Choroid plexus epithelial cell (primary cell): ENCODE measurements at places on chromosomes 3 and 15.

DNA sequence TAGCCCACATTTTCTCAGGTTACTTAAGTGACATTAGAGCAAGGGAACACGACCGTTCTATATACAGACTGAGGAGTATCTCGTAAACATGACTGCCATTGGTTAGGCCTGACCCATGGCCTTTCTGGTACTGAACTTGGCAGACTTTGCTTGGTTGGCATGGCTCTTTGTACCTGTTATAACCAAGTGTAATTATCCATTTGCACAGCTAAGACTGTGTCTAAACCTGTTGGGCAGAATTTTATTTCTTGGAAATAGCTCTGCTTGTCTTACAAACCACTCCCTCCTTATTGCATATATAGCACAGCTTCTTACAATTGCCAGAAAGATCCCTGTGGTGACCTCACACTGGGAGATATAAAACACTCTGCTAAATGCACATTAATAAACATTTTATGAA lies 106.9 kb downstream of the P2RY1 start:
- DNase-seq: no peak

GRCh38 chr3:127750226-127751031 lies 71.9 kb downstream of the MGLL start:
- peak; percentile 77 for DNase-seq

DNA sequence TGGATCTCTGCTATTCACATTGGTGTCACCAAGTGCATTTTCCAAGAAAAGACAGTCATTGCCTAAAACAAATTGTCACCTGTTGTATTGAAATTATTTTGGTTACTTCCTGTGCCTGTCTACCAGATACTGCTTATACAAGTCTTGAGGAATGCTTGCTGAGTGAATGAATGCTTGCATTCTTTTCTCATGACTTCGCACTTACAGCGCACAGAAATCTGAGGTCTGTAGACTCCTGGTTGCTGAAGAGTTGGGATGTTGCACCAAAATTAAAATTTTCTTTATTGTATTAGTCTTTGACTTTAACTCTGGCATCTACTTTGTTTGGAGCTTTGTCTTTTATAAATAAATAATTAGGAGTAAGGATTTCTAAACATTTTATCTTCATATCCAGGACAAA lies 28.4 kb downstream of the SH3GL3 start:
- peak; percentile 46 for DNase-seq

- DNase-seq: no peak
Observed at GRCh38 chr15:86044981-86045380, 34.7 kb upstream of the AGBL1 start.

DNA sequence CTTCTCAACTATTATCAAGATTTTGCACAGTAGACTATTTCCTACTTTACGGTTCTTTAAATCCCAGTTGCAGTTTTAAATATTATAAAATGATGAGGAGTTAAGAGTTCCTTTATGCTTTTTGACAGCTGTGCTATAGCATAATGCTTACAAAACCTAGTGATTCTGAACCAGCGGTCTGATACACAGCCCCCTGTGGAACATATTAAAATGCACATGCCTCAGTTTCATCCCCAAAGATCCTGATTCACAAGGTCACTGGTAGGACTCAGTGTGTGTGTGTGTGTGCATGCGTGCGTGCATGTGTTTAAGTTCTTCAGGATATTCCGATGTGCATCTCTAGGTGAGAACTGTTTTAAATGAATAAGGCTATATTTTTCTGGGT lies 330.1 kb upstream of the TPM1 start:
- DNase-seq: no peak

DNA sequence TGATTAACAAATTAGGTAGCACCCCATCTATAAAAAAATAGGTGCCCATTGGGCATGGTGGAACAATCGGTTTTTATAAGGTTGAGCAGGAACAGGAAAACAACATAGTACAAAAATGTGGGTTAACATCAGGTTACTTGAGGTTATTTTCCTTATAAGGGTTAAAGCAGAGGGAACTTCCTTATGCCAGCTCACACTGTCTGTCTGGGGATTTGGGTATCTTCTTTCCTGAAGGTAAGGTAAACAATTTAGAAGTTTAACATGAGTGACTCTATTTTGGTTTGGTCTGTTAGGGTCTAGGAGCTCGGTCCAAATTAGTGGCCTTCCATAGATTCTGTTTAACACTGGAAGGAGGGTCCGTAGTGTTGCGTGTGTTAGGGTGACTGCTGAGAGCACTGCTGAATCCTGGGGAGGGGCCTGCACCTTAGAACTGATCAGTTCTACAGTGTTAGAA lies 14.7 kb downstream of the CHD2 start:
- no peak for DNase-seq

DNA sequence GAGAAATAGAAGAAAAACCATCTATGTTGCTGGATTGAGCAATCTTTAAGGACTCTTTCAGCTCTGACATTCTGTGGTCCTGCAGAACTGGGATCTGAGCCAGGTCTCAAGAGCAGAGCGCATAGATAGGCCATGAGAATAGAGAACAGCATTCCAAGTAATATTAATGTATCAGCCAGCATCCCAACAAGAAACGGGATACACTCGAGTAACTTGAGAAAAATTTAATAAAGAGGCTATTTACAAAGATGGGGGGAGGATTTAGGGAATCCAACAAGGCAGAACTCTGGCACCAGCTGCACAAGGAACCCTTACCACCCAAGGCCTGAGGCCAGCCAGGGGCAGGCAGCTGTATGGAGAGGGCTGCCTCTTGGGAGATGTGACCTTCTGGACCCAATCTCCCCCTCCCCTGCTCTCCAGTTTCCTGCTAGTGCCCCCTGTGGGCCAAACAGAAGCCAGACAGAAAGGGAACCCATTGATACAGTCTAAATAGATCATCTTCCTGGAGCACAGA lies 8.2 kb downstream of the TMOD2 start:
- DNase-seq: peak; percentile 97

GRCh38 chr15:69662645-69663000 lies 210.0 kb downstream of the RPLP1 start:
- no peak for DNase-seq

GRCh38 chr3:168053115-168053514 lies 42.6 kb downstream of the GOLIM4 start:
- DNase-seq: no peak

GRCh38 chr3:187736418-187736871 lies 8.8 kb downstream of the BCL6 start:
- DNase-seq: peak; percentile 69

GRCh38 chr15:61018083-61018482 lies 211.0 kb downstream of the RORA start:
- no peak for DNase-seq

DNA sequence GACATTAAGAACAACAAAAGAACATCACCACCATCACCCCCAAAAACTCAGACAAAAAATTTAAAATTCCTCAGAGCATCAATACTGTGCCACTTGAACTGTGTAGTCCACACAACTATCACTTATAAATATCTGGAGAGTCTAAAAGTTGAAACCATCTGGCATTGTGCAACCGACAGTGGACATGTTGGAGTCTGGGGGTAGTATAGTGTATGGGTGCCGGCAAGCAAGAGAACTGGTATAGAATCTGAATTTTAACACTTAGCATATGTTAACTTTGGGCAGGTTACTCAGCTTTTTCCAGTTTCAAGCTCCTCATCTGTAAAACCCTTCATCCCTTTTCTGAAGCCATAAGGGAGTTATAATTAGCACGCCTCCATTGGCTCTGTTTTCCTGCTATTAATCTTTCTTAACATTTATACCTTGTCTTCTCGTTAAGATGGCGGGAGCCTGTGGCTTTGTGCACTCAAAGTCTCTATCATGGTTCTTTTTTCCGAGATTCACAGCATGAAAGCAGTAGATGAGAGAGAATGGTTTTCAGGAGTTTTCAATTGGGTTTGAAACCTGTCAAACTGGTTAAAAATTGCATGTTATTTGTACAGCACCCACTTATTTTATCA lies 255.7 kb upstream of the TBL1XR1 start:
- no peak for DNase-seq

GRCh38 chr3:72245183-72245811 lies 460.3 kb upstream of the PROK2 start:
- DNase-seq: no peak

- no peak for DNase-seq
Observed at GRCh38 chr3:47314056-47314764, 31.5 kb downstream of the KLHL18 start.

DNA sequence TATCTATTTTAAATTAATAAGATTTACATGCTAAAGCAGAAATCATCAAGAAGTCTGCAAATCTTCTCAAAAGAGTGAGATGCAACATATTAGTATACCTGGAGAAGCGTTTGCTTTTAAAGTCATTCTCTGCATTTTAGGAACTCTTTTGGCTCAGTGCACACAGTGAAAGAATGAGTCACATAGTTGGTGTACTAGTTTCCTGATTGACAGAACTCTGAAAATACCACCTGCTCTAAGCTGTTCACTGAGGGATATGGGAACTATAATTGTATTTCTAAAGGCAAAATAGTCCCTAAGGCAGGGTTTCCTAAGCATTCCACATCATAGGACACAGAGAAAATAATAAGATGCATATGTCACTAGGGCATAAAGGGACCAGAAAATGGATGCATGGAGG lies 838.5 kb downstream of the DIPK2A start:
- DNase-seq: no peak

GRCh38 chr3:62758296-62759066 lies 116.7 kb downstream of the CADPS start:
- DNase-seq: no peak

DNA sequence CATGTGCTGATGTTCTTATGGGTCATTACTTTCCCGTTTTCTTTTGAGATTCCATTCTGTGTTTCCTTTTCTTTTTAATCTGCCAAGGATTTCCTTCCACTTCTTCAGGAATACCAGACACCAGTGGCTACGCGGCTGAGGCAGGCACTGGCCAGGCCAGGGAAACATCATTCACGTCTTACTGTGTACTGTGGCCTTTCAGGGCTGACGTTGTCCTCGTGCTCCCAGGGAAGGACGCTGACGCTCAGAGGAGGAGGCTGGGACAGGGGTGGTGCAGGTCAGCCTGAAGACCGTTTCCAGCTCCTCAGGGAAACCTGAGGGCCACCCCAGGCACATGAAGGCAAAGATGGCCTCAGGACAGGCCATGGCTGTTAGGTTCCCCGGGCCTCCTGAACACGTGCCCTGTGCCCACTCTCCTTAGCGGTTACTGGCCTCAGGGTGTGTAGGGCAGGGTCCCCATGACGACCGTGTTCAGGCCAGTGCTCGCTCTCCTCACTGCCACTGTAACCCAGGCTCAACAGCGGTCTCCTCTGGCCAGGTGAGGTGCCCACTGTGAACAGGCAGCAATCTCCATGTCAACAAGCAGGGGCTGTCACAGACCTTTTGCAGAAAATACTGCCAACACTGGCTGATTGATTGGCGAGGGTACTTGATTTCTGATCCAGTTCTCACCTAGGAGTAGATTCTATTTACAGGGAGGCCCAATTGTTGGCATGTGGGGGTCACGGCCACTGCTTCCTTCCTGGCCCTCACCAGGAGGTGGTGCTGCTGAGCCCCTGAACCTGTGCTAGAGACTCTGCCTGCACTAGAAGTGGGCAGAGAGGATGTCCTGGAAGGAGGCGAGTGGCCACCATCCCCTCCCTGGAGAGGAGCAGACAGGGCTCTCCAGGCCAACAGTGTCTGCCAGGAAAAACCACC lies 169.5 kb downstream of the ATP10A start:
- no peak for DNase-seq

GRCh38 chr3:117281371-117281770 lies 571.8 kb downstream of the TUSC7 start:
- no peak for DNase-seq

- no peak for DNase-seq
Observed at GRCh38 chr3:87696124-87697013, 362.4 kb downstream of the CGGBP1 start.

DNA sequence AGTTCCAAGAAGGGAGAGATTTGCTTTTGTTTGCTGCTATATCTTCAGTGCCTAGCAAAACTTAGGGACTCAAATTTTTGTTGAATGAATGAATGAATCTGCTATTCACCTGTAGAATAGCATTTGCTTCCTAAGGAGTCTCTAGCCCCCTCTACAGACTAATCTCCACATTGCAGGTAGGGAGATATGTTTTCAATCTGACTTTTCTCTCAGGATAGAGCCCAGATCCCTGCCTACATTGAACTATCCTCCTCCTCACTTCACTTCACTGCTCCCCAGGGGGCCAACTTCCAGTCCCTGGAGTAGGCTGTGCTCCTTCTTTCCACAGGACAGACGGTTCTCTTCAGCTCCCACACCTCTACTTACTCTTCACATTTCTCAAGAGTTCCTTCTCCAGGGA lies 81.9 kb upstream of the PTX3 start:
- peak; percentile 72 for DNase-seq

- DNase-seq: no peak
Observed at GRCh38 chr3:13762906-13763305, 117.0 kb downstream of the WNT7A start.

GRCh38 chr3:66255865-66256264 lies 35.1 kb downstream of the SLC25A26 start:
- peak; percentile 27 for DNase-seq

DNA sequence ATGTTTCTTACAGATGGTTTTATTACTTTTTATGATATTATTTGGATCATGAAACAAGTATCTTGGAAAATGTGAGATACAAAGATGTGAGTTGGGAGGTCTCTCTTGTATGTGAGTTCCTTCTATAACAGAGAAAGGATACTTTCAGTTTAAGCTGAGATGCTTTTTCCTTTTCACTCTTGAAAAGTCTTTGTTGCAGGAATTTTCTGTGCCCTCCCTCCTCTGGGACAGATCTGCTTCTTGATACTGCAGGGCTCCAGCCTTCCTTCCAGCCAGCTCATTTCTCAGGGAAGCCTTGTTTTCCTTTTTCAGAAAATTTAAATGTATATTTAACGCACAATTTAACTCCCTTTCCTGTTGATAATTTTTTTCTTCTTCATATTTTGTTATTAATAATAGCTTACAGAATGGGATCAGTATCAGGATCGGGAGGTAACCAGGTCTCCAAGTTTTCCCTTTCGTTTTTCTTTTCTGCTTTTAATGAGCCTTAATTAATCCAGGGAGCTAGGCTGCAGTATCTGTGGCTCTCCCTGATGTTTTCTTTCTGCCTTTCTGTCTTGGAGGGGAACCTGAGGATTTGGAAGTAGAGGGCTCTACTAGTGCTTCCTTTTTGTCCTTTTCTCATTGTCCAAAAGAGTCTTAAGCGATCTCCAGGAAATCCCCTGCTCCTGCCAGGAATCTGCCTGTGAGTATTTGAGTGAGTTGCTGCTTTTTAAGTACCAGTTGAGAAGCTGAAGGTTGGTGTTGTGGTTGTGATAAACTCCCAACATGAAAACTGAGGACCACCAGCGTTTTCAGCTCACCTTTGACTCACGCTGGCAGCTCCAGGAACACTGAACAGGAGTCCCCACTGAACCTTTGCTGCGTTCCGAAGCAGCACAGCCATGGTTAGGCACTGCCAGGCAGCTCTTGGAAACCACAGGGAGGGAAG lies 105.7 kb downstream of the IGF1R start:
- DNase-seq: peak; percentile 48

GRCh38 chr3:2303566-2303965 lies 204.9 kb downstream of the CNTN4 start:
- peak; percentile 2 for DNase-seq

DNA sequence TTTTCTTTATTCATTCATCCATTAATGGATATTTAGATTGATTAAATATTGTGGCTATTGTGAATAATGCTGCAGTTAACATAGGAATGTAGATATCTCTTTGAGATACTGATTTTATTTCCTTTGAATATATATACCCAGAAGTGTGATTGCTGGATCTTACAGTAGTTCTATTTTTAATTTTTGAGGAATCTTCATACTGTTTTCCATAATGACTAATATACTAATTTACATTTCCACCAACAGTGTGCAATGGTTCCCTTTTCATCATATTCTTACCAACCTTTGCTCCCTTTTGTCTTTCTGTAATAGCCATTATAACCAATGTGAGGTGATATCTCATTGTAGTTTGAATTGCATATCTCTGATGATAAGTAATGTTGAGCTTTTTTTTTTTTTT lies 106.3 kb downstream of the OTOL1 start:
- DNase-seq: no peak
